NCI-H187 treated with DMSO at 0.1 percent for 48 hours (cell line): ENCODE measurements at places on chromosomes 16 and 17.

- no peak for DNase-seq
Measured at GRCh38 chr16:79074541-79074940, 526.0 kb downstream of the MAF start.

DNA sequence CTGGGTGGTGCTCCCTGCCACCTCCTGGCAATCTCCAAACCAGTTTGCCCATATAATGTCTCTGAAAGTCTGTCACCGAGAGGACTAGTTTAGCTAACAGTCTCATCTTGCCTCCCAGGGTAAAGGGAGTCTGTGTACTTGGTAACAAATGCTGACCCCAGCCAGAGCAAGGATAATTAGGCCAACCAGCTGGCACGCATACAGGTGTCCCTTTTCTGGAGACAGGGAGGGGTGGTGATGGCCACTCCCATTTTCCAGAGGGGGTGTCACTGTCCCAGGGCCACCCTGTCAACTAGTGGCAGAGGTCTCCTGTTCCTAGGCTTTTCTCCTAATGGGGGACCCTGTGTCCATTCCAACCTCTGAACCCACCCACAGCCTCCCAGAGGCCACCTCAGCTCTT lies 8.1 kb downstream of the FAM83G start:
- no peak for DNase-seq

DNA sequence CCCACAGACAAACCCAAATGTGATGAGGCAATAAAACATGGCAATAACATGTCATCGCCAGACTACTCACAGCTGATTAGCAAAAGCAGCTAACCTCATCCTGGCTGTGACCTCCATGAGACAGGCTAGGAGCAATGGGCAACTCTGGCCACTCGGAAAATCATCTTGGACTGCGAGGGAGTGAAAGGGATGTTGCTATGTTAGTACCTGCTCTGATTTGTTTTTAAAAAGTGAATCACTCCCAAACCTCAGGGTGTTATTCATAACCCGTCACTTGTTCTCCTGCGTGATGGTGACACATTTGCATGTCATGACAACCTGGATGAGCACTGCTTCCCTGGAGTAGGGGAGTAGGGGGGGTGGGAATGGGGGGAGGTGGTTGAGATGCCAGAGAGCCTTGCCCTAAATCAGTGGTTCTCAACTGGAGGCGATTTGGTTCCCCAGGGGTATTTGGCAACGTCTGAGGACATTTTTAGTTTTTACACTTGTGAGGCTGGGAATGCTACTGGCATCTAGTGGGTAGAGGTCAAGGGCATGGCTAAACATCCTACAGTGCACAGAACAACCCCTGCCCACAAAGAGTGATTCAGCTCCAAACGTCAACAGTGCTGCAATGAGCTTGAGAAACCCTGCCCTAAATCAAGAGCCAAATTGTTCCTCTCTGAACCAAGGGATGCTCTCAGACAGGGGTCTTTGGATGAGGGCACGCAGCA lies 241.7 kb downstream of the SOX9 start:
- DNase-seq: no peak

DNA sequence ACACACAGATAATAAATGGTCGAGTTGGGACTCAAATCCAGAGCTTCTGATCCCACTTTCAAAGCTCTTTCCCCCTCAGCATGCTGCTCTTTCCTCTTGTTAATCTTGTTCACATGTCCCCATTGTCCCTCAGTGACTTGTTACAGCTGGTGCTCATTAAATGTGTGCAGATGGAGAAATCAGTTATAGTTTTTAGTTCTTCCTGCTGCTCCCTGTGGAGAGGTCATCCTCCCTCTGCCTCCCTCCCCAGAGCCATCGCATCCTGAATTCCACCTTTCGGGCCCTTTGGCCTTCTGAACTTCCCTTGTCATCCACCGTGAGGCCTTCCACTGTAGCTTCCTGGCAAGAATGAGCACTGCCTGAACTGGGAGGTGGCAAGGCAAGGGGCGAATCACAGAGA lies 179.6 kb downstream of the WSCD1 start:
- DNase-seq: no peak

- no peak for DNase-seq
Measured at GRCh38 chr17:16349431-16349830, 3.8 kb downstream of the CENPV start.

DNA sequence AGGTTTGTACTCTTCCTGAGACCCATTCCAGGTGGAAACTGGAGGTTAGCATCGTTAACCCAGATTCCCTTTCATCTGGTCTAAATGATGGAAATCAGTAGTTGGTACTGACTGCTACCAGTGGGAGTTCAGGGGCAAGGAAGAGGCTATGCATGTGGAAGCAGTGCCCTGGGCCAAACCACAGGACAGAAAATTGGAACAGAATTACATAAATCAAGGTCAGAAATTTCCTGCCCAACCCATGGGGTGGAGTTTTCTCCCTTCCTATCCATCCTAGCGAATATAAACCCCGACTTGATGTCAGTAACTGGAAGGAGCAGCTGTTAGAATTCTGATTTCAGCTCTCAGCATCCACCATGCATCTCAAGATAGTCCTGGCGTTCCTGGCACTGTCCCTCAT lies at the start of gene AOC2:
Gene AOC2 (plus strand): TSS at position 310 of the 400 bp plus-strand sequence. CDS start 47 bp downstream, at position 357.
- no peak for DNase-seq

- DNase-seq: no peak
Measured at GRCh38 chr16:56634715-56635440, 2.4 kb downstream of the MT1M start.

GRCh38 chr17:46765453-46765852 lies 53.0 kb downstream of the WNT3 start:
- DNase-seq: no peak

DNA sequence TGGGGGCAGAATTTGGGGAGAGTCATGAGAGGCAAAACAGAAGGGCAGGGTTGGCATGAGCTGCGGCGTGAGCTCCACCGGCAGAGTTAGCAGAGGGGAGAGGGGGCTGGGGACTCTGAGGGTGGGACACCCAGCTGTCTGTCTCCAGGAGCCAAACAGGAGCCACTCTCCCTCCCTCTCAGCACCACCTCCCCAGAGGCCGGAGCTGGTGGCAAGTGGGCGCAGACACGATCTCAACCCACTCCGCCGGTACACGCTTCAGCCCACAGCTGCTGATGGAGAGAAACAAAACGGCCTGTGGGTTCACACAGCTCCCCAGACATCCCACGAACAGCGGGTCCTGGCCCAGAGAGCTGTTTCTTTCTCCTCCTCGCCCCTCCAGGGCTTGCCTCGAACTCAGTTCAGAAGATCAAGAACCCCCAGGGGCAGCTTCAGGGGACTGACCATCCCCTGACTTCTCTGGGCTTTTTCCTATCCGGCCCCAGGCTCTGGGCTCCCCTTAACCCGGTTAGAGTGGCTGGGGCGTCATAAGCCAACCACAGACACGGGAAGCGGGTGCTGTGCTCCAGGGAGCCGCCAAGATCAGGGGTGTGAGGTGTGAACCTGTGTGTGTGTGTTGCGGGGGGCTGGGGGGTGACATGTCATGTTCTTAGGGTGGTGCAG lies 7.6 kb downstream of the RHBDF2 start:
- no peak for DNase-seq

DNA sequence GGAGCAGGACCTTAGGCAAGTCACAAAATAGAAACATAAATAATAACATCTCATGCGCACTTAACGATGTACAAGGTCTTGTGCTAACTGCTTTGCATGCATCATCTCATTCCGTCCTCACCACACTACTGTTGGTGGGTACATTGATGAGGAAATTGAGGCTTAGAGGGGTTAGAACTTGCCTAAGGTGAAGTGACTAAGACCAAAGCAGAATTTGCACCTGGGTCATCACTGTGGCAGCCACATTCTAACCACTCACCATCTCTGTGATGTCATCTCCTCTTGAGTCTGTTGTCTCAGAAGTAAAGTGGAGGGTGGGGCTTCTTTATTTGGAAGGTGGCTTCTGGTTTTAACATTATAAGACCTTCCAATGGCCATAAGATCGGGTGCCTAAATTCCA lies 20.4 kb upstream of the TRIM25 start:
- no peak for DNase-seq

- DNase-seq: no peak
Measured at GRCh38 chr17:83133302-83134121, 54.1 kb downstream of the METRNL start.

DNA sequence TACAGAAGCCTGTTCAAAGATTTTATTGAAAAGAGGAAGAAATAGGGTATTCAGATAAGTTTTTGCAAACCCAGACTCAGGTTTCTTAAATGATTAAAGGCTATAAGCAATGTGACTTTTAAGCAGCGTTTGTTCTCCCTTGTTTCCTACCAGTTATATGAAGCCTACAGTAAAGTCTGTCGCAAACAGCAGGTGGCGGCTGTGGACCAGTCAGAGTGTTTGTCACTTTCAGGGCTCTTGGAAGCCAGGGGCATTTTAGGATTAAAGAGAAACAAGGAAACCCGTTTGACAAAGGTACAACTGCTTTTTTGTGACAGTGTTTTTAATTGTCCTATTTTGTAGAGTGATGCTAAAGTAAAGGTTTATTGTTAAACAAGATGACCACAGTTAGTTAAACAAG lies 7.7 kb upstream of the RARA start:
- DNase-seq: no peak

DNA sequence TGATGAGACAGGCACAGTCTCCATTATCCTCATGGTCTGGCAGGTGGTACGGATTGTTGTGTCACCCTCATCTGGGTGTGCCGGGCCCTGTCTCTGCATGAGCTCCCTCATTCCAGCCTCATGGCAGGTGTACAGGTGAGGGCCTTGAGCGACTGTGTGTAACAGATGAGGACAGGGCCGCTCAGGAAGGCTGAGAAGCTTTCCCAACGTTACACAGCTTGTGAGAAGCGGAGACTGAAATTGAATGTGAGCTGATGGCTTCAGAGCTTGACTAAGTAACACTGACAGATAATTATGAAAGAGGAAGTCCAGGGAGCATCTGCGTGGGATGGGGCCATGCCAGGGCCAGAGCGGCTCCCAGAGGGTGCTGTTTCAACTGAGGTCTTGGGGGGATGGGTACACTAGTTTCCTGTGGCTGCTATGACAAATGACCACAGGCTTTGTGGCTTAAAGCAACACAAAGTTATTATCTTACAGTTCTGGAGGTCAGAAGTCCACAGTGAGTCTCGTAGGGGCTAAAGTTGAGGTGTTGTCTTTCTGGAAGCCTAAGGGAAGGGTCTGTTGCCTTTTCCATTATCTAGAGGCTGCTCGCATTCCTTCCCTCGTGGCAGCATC lies 36.7 kb downstream of the CMIP start:
- peak; percentile 33 for DNase-seq

DNA sequence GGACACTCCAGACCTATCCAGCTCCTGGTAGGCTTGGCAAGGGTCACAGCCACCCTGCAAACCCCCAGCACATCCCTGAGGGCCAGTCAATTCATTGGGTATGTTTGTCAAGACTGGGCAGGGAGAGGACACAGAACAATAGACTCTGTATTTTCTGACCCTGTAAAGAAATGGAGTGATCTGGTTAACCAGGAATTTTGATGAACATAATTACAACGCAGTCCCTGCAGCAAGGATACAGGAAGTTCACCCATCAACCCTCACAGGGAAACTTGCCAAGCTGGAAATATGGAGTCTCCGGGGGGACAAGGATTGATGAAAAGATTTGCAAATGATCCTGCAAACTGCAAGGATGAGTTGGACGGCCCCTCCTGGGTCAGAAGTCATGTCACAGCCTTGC lies 126.1 kb upstream of the RCVRN start:
- no peak for DNase-seq

GRCh38 chr16:74623214-74623838 lies 16.4 kb upstream of the GLG1 start:
- DNase-seq: no peak

GRCh38 chr17:76408037-76408849 lies 23.8 kb downstream of the SPHK1 start:
- DNase-seq: no peak

DNA sequence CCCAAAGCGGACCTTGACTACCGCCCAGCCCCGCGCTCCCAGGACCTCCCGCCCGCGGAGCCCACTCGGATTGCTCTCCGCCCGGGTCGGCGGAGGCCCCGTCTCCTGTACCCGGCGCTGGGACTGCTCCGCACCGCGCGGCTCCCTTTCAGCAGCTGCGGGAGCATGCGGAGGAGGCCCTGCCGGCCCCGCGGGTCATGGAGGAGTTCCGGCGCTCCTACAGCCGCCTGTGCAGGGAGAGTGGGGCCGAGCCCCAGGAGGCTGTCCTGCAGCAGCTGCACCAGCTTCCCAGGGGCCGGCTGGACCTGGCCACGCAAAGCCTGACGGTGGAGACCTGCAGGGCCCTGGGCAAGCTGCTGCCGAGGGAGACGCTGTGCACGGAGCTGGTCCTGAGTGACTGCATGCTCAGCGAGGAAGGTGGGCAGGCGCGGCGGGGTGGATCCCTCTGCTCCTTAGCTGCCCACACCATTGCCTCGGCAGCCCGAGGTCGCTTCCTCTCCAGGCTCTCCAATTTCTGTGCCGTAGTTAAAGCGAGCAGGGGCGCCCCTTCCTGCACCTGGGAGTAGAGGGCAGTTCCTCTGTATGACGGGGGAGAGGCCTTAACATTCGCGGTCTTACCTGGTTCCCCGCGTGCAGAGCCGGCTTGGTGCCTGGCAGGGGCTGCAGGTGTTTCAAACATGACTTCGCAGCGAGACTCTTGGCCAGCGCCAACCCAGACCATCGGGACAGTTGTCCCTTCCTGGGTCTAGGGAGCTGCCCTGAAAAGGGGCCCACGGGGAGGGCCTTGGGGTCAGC lies 539 bp downstream of the LRRC45 start:
- DNase-seq: no peak

DNA sequence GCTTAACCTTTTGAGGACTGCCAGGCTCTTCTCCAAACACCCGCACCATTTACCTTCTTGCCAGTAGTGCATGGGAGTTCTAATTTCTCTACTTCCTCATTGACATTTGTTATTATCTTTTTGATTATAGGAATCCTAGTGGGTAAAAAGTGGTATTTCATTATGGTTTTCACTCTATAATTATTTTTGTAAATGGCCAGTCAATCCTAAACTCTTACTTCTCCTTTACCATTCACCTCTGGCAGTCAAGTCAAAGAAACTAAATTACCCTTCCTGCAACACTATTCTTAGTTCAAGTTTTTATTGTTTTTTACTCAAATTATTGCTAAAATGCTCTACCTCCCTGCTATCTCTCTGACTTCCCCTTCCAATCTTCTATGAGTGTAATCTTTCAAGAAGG lies 29.8 kb upstream of the ANKFY1 start:
- no peak for DNase-seq
